ENCODE measurements at places on chromosomes 2 and 18. TPM values are rescaled to one million over a fixed set of nuclear protein-coding genes. Genes with fewer than 3 reads are reported as not detected.

DNA sequence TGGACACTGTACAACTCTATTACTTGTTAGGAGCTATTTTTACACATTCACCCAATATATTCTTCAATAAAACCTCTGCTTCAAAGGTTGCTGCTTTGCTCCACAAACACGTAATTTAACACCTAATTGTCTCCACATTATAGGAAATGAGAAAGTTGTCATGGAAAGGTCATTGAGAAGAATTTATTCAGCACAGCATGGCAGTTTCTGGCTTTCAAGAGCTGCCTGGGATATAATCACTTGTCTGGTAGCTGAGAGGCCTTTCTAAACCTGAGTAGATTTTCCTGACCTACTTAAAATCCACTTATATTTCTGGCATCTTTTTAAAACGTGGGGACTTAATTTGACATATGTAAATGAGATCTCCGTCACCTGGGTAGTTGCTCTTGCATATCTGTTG is 216.1 kb downstream of the ZNF804A start:
- no peak overlapping the region for H3K4me3 ChIP-seq
- H3K36me3 ChIP-seq = no peaks in the 10 kb centered on the region
- no peaks in the 10 kb centered on the region for H3K4me1 ChIP-seq

GRCh38 chr2:218229851-218230250 is 12.9 kb downstream of the ARPC2 start:
- H3K27me3 ChIP-seq = no peaks in the 10 kb centered on the region
- DNase-seq = no peak

DNA sequence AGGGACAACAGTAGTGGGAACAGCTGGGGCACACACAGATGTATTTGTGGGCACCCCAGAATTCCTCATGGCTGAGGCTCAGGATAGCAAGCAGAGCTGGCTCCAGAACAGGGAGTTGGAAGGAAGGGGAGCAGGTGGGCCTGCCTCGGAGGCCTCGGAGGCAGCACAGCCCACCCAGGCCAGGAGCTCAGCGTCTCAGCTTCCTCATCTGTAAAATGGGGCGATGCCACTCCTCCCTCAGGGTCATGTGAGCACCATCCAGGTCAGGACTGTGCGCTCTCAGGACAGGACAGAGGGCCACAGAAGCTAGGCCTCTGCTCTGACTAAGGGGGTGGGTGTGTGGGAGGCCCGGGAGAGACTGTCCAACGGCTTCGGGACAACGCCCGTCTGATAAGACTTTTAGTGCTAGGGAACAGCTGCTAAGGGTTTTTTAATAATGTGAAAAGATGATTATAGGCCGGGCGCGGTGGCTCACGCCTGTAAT is 106.2 kb downstream of the HDAC4 start:
- no peak overlapping the region for H3K27ac ChIP-seq
- H3K27me3 ChIP-seq = no peaks in the 10 kb centered on the region
- peaks cover 12% of the 10 kb centered on the region for H3K4me1 ChIP-seq
- DNase-seq = no peak

The HJURP gene
- 20.2 TPM for polyA plus RNA-seq

The BABAM2 gene
- polyA plus RNA-seq = 24.3 TPM

DNA sequence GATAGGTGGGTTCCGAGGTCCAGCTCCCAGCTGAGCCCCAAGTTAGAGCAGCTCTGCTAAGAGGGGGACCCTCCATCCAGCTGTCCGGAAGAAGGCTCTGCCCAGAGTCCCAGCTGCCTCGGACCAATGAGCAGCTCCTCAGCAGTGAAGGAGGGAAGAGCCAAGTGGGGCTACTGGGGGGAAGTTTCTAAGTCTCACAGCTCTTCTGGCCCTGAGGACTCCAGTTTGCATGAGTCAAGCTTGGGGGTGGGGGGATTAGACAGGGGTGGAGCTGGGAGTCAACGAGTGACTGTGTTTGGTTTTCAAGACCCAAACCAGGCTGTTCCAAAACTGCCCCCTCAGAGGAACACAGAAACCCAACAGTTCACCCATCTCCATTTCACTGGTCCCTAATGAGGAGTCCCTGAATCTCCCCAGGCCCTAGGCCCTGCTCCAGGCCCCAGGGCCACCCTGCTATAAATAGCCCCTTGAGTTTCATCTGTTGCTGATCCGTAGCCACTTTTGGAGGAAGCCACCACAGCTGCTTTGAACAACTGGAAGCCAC is 100.9 kb downstream of the TNS1 start:
- no peak for DNase-seq
- H3K27ac ChIP-seq = no peak overlapping the region
- no peaks in the 10 kb centered on the region for H3K36me3 ChIP-seq
- peaks cover 33% of the 10 kb centered on the region for H3K27me3 ChIP-seq
- H3K4me3 ChIP-seq = no peak overlapping the region

DNA sequence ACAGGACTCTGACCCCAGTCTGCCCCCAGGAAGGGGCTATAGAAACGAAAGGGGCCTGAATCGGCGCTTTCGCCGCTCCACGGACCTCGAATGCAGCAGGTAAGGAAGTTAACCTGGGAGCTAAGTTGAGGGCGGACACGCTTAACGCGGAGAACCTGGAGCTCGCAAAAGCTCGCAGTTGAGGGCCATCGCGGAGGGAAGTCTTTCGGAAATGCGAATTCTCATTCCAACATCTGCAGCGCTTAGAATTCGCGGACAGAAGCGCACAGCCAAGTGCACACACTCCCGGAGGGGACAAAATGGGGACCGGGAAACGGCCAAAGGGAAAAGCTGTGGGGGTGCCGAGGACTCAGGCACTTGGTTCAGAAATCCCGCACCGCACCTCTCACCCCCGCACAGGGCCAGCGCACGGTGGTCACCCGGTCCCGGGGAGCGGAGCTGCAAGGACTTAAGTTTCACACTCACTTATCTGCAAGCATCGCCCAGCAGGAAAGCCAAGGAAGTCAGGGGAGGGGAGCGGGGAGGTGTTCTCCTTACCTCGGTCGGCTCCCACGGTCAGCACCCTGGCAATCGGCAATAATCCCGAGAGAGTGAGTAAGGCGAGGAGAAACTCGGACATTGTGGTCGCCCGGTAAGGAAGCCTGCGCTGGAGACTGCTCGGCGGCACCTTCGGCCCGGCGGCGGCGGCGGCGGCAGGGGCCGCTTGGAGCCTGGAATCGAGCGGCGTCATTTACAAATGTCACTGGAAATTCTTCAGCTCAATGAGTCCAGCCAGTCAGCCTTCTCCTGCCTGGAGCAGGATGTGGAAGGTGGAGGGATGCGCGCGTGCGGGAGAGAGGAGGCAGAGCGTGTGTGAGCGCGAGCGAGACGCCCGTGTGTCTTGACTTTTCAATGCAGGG is 456 bp downstream of the LRP1B start:
- DNase-seq = no peak
- no peaks in the 10 kb centered on the region for H3K36me3 ChIP-seq
- peaks cover 6% of the 10 kb centered on the region for H3K4me1 ChIP-seq
- no peak overlapping the region for H3K27ac ChIP-seq
- peaks cover 12% of the 10 kb centered on the region for H3K27me3 ChIP-seq
- peak overlapping the region; percentile 33 for H3K4me3 ChIP-seq

The TUBA4B gene
- 0.08 TPM for polyA plus RNA-seq

The SLC11A1 gene
- polyA plus RNA-seq = 0.46 TPM

GRCh38 chr18:24735624-24736231 is 275.3 kb downstream of the HRH4 start:
- H3K27me3 ChIP-seq = no peaks in the 10 kb centered on the region
- peaks cover 12% of the 10 kb centered on the region for H3K4me1 ChIP-seq

The CHRNG gene
- polyA plus RNA-seq = not detected

The FTCDNL1 gene
- 1.1 TPM for polyA plus RNA-seq

DNA sequence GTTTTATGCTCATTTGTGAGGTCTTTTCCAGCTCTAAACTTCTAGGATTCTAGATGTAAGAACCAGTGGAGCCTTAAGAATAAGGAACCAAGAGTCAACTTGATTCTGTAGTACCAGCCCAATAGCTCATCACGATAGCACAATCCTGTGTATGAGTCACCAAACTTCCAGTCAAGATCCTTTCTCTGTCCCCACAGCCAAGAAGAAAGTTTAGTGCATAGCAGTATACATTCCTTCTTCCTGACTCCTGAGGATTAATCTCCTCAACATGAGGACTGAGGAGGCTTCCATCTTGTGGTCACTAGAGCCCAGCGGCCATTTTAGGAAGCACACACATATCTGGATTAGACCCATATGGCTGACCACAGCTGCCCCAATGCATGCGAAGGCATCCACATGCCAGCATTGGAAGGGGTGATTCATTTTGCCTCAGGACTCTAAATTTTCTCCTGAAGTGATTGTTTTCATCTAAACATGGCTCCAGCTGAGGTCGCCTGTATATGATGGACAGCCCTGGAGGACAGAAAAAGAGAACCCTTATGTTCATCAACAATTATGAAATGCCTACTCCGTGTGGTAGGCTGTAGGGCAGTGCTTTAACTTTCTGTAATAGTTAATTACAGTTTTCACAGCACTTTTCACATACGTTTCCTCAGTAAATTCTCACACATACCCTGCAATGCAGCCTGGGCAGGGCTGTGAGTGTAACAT is 53.5 kb downstream of the RASGRP3 start:
- no peaks in the 10 kb centered on the region for H3K27me3 ChIP-seq
- no peaks in the 10 kb centered on the region for H3K36me3 ChIP-seq
- DNase-seq = peak; percentile 30
- H3K4me3 ChIP-seq = no peak overlapping the region
- peaks cover 9% of the 10 kb centered on the region for H3K4me1 ChIP-seq

DNA sequence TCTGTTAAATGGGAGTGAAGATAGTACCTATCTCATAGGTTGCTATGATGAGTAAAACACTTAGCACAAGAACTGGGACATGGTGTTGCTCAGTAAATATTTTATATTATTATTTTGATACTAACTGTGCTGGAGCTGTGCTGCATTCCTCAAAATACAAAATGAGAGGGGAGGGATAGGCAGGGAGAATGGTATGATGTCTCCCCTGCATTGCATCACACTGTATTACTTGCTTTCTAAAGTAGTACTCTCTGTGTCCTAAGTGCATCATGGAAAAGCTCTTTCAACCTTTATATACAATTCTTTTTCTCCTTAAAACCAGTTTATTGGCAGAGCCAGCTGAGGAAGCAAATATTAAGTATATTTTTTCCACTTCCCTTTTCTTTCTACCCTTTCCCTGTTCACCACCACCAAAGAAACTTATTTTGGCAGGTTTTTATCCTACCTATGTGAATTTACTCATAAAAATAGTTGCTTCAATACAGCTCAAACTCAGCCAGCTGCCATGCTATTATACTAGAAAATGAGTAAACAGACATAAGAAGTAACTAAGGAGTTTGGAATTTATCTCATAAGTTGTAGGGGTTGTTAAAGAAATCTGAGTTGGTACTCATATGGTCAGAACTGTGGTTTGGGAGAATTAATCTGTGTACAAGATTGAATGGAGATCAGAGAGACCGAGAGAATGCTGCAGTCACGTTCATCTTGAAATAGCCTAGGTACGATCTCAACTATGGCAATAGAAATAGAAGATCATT is 60.3 kb downstream of the EHBP1 start:
- no peak for DNase-seq
- no peaks in the 10 kb centered on the region for H3K27me3 ChIP-seq
- no peaks in the 10 kb centered on the region for H3K4me1 ChIP-seq
- H3K27ac ChIP-seq = no peak overlapping the region
- H3K36me3 ChIP-seq = peaks cover 2% of the 10 kb centered on the region

The PSMA8 gene
- not detected for polyA plus RNA-seq

The LBX2 gene
- 0.09 TPM for polyA plus RNA-seq

GRCh38 chr18:63137999-63138435 is 181.6 kb downstream of the BCL2 start:
- H3K4me1 ChIP-seq = no peaks in the 10 kb centered on the region
- DNase-seq = no peak
- peaks cover 7% of the 10 kb centered on the region for H3K27me3 ChIP-seq
- no peaks in the 10 kb centered on the region for H3K36me3 ChIP-seq
- H3K4me3 ChIP-seq = no peak overlapping the region

DNA sequence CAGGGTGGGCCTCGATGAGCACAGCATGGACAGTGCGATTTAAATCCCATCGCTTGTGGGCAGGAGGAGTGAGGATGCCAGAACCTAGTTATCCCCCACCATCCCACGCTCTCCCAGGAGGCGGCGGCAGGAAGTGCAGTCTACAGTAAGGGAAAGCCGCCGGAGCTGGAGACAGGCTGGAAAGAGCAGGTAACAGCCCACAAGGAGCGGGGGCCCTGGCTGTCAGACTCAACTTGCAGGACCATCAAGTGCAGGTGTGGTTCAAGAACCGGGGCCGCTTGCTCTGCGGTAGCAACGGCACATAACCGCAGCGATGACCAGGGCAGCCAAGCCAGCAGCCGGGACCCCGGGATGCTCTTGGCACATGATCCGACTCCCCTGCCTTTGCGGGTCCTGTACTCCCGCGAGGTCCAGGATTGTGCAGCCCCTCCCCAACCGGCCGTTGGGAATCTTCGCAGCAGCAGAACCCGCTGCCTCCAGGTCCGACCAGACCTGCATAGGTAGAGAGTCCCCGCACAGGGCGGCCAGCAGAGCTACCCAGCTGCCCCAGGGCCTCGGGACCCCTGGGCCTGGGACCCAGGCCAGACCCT is 82.1 kb downstream of the BIN1 start:
- no peak for DNase-seq
- no peak overlapping the region for H3K27ac ChIP-seq
- H3K4me1 ChIP-seq = peaks cover 8% of the 10 kb centered on the region

The PCARE gene
- polyA plus RNA-seq = not detected

GRCh38 chr2:215952860-215953637 is 60.3 kb downstream of the MREG start:
- H3K36me3 ChIP-seq = no peaks in the 10 kb centered on the region
- H3K4me1 ChIP-seq = no peaks in the 10 kb centered on the region
- H3K27ac ChIP-seq = no peak overlapping the region
- no peaks in the 10 kb centered on the region for H3K27me3 ChIP-seq

The RUFY4 gene
- not detected for polyA plus RNA-seq

GRCh38 chr18:12474876-12475275 is 67.1 kb downstream of the PRELID3A start:
- H3K4me3 ChIP-seq = no peak overlapping the region
- DNase-seq = no peak
- H3K36me3 ChIP-seq = peaks cover 9% of the 10 kb centered on the region

- no peak overlapping the region for H3K27ac ChIP-seq
- no peak for DNase-seq
- H3K36me3 ChIP-seq = no peaks in the 10 kb centered on the region
- no peaks in the 10 kb centered on the region for H3K27me3 ChIP-seq
- H3K4me1 ChIP-seq = no peaks in the 10 kb centered on the region
Observed at GRCh38 chr2:159468257-159468656, 148.1 kb downstream of the BAZ2B start.

DNA sequence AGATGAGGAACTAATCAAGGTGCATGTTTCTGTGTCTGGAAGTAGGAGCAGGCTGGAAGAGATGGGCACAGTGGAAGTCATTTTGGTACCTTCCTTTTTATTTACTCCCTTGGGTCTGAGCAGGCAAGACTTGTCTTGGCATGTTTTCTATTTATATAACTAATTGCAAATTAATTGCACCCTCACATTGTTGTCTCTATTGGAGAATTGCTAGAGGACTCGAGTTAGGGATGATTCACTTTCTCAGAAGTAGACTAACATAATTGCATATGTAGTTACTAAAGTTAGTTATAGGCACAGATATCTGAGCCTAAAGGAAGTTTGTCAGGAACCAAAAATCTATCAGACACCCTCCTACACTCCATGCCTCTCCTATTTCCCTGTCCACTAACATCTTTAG is 92.8 kb upstream of the NRP2 start:
- H3K27ac ChIP-seq = no peak overlapping the region
- H3K4me3 ChIP-seq = no peak overlapping the region
- H3K4me1 ChIP-seq = no peaks in the 10 kb centered on the region
- H3K36me3 ChIP-seq = no peaks in the 10 kb centered on the region

The IL36B gene
- polyA plus RNA-seq = 0.14 TPM
